Liver (tissue), 10 donors: ENCODE measurements at places on chromosomes 12 and 14. TPM values are rescaled to one million over a fixed set of nuclear protein-coding genes. Genes with fewer than 3 reads are reported as not detected.

GRCh38 chr14:24439830-24440605, 2.6 kb downstream of the SDR39U1 start:
- DNase-seq = no peak

DNA sequence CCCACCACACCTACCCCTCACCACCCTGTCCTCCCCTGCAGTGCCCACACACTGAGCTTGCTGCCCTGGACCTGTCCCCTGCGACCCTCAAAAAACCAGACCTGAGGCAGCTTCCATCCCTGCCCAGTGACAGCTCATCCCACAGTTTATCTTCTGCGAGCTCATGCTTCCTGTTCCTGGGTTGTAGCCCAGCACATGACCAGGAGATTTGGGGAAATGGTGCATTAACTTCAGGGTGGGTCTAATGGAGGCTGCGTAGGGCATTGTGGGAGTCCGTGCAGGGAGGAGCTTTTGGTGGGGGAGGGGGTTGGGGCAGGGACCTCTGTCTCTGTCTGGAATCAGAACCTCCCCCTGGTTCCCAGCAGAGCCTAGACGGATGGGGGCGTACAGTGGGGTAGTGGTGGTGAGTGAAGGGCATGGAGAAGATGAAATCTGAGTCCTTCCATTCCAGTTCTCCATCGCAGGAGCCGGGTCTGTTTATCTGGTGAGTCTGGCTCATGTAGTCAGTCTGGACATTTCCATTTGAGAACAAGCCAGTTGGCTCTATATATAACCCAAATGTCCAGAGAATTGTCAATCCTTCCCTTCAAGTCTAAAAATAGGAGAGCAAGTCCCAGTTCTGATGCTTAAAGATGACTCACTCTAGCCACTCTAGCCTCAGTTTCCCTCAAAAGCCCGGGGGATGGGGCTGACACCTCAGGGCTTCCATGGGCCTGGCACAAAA, 270.9 kb downstream of the CACNA1C start:
- no peak for DNase-seq

DNA sequence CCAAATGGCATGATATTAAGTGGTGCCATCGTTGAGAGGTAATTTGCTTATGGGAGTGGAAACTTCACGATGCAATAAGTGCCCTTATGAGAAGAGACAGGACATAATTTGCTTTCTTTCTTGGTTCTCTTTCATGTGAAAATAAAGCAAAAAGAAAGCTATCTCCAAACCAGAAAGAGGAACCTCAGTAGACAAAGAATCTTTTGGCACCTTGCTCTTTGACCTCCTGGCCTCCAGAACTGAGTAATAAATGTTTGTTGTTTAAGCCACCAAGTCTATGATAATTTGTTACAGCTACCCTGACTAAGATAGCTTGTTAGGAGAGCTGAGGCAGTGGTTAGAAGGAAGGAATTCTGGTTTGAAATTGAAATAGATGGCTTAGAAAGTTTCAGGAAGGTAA, 39.6 kb downstream of the CCER1 start:
- no peak for DNase-seq

- no peak for DNase-seq
These were observed 888.1 kb upstream of the MDGA2 start for GRCh38 chr14:48563489-48563888.

GRCh38 chr12:122909442-122910288, 13.7 kb upstream of the VPS37B start:
- DNase-seq = no peak

DNA sequence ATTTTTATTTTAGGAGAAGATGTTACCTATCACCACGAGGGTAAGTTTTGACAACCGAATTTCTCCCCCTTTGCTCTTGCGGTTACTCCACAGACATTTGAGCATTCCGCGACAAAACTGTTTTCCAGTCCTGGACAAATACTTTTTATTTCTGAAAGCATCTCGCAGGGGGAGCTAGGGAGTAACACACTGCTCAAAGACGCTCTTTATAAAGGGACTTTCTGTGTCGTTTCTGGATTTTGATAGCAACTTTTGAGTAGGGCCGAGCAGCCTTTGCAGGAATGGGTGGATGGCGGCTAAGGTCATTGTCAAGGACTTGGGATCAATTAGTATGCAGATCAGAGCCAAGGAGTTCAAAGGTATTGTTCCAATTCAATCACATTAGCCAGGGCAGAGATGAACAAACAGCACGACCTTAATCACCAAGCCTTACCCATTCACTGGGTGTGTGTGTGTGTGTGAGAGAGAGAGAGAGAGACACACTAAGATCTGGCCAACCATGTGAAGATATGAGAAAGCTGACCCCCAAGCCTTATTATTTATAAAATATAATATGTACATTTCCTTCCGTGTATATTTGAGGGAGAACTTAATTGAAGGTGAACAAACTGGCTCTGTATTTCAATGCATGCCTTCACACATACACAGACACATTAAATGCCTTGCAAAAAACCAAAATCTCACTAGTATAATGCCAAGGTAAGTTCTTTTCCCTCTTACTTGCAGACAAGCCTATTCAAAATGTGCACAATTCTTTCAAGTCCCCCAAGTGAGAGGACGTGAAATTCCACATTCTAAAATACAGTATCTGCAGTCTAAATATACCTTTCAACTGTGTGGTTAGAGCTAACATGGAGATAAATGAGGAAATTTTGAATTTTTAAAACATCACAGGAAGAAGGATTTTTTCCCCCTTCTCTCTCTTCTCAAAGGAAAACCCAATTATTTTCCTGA, 613.8 kb downstream of the VRK1 start:
- no peak for DNase-seq

DNA sequence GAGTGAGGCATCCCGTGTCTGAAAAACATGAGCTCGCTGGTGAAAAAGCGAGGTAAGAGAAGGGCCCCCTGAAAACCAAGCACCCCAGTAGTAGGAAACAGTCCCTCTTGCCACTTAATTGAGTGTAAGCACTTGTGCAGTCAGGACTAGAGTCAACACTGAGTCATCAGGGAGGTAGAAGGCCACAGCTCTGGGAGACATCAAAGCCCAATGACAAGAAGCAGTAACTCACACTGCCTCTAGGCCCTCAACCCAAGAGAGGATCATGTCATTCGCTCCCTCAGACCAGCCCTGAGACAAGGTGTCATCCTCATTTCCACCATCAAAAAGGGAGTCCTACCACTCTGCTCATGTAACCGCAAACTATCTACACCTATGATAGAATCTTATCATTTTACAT, 17.8 kb downstream of the POMT2 start:
- DNase-seq = no peak

DNA sequence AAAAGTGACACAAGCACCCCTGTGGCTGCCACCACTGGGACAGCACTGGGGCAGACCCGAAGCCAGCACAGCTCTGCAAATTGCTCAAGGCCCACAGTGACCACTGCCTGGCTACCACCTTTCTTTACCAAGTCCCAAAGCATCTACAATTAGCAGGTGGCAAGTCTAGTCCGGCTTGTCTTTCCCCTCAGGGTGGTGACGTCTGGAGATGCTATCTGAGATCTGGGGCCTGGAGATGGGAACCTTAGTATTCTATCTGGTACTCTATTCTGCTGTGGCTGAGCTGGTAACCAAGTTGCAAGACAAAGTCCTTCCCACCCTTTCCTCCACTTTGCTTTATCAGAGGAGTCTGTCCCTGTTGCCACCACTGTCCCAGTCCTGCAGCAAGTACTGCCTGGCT, 1010.1 kb upstream of the FLRT2 start:
- DNase-seq = no peak

DNA sequence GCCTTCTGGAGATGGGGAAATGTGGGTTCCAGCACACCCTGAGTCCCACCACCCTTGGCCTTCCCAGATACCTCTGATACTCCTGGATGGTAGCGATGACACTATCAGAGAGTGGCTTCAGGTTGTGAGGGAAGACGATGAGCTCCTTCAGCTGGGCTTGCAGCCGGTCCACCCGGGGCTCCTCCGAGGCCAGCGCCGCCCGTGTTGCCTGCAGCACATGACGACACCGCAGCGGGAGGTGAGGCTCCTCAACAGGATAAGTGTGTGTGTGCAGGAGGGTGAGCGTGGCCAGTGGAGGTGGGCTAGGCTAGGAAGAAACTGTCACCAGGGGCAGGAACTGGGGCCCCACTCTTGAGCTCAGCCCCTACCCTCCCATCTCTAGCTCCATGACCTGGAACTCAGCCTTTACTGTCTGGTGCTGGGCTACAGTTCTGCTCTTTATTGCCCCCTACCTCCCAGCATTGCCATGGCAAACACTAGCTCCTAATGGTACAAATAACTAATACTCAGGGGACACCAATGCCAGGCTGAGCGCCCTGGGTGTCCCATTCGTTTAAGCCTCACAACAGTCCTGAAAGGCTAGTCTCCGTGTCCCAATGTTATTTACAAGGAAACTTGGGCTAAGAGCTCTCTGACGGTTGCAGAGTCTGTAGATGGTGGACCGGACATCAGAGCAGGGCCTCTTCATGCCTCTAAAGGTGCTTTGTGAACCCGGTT, 64.1 kb downstream of the SYNE3 start:
- no peak for DNase-seq

- no peak for DNase-seq
These were observed 250.0 kb upstream of the E2F7 start for GRCh38 chr12:77315407-77315806.

- no peak for DNase-seq
These were observed 373.5 kb upstream of the OR4E1 start for GRCh38 chr14:22047115-22047514.

DNA sequence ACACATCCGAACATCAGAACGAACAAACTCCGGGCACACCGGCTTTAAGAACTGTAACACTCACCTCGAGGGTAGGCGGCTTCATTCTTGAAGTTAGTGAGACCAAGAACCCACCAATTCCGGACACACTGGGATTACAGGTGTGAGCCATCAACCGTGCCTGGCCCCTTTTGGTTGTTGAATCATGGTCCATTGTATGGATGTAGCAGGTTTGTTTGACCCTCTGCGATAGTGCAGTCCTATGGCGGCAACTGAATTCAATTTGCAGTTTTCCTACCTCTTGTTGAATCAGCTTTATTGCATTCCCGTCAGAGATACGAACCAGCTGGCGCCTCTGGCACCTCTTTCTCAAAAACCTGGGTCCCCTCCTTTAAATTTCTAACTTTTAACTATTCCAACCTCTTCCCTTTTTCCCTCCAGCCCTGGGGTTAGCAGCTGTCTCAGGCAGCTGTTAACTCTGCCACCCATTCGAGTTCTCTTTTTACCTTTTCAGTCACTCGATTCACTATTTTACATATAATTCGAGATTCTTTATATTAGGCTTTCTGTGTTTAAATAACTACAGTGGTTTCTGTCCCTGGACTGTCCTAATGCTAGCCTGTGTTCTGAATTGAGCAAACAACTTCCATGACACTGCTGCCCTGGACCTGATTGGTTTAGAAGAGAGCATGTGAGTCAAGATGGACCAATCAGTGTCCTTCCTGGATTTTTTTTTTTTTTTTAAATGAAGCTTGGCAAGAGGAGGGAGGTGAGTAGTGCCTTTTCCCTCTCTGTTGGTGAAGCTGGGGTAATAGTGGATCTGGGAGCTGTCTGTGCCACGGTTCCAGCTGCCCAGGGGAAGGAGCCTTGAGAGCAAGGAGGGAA, 261.5 kb downstream of the PCNX1 start:
- no peak for DNase-seq

The SERPINA10 gene
- 363 TPM for polyA plus RNA-seq

The CLEC2A gene
- polyA plus RNA-seq = not detected

The SPATA7 gene
- polyA plus RNA-seq = 2.9 TPM
